ENCODE measurements at places on chromosomes 1 and 21.

DNA sequence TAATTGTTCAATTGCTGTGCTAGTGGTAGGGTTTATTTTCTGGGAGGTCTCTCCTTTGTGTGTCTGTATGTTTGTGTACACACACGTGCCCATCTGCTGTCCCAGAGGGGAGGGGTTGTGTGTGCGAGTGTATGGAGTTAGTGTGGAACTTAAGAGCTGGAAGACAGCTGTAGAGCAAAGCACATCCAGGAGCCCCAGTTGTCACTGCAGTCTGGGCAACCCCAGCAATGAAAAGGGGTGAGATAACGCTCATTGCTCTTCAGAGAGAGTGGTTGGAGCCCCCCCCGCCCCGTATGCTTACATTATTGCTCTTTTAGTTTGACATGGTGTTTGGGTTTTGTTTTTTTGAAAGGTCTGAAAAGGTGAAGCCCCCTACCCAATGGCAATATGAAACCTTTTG lies 36.9 kb downstream of the NCF2 start:
- no peak for DNase-seq

DNA sequence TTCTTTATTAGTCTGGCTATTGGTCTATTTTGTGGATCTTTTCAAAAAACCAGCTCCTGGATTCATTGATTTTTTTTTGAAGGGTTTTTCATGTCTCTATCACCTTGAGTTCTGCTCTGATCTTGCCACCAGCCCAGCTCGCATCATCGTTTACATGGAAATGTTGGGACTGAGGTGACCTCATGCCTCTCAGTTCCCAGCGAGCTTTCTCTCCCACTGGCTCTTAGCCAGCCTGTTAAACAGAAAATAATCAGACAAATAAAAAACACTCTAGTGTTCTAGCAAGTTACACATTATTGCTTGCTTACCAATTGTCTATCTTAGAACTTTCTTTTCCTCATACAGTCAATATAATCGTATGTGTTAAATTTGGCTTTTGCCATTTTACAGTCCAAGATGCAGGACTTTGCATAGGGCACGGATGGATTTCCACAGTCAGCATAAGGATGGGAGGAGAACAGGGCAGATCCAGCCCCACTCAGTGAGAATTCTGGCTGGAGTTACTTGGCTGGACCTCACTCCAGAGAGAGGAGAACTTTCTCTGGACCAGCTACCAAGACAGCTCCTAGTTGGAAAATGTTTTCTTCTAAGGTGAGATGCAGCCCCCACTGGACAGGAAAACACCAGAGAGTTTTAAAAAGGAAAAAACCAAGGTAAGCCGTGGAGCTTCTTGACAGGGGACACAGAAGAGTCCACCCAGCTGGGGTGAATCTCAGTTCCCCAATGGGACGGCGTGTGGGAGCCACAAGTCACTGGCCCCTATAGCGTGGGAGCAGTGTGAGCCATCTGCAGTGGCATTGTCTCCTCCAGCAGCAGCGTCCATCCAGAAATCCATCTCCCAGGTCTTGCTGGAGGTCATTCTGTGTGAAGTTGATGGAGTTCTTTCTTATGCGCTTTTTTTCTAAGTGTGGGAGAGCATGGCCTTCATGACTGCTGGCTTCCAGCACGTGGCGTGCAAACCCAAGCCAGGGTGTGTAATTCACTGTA lies 17.6 kb downstream of the PGBD2 start:
- no peak for DNase-seq

DNA sequence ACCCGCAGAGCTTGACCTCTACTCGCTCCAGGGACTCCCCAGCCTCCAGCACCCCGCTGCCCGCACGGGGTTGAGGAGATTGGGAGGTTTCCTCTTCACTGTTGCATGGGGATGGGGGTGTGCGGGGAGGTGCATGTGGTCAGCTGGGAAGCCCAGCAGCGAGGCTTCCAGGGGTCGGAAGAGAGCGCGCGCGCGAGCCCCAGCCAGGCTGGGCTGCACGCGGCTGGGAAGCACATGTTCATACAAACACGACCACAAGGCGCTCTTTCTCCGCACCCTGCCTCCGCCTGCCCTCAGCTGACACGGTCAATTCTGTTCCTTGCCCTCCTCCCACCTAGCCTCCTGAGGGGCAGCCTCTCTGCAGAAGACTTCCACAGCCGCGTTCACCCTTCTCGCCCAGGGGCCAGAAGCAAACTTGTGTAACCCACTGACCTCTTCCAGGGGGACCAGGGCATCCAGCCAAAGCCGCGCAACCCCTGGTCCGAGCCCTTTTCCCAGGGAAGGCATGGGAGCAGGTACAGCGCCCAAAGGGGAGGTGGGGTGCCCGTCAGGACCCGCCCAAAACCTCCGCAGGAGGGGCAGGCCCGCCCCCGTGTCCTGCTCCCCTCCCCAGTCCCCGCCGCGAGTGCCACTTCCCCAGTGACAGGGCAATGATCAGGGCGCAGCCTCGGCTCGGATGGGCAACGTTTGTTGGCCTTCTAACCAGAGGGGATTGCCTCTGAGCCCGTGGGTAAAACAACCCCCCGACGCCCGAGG lies 1.3 kb downstream of the COL24A1 start:
- DNase-seq, result no peak

DNA sequence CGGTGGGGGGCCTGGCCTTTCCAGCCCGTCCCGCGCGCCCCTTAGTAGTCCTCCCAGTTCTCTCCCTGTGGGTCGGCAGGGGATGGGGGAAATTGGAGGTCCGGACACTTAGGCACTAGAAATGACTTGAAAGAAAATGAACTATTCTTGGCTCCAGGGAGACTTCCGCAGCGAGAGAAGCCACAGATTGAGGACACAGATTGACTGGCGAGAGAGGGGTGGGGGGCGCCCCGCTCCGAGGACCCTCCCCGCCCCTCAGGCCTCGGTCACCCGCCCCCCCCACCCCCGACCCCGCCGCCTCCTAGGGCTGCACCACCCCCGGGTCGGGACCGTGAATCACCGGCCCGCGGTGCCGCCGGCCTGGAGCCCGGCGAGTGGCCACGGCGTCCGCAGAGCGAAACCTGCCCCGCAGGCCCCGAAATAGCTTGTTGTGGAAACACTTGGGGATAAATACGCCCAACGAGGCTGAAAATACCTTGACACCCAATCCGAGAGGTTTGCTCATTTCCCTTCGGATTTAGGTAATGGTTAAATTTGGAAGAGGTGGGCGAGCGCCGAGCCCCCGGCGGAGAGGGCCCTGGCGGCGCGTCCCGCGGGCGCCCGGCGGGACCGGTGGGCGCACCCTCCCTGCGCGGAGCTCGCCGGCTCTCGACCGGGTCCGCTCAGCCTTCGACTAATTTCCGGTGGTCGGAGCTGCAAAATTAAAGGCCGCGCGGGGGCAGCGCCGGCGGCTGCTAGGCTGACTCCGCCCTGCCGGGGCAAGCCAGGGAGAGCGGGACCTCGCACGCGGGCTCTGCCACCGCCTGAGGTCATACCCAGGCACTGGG lies at the start of gene GFI1:
GFI1 (minus strand) TSS at position 675 of the 827 bp plus-strand sequence. CDS start 3,438 bp downstream, outside the sequence.
- DNase-seq, result no peak

GRCh38 chr1:2402420-2402819 lies 9.9 kb downstream of the PEX10 start:
- no peak for DNase-seq

Data from HFF-Myc (cell line).